Left ventricle myocardium inferior (tissue), 1 donor: ENCODE measurements at places on chromosomes 3 and 15. TPM values are rescaled to one million over a fixed set of nuclear protein-coding genes. Genes with fewer than 3 reads are reported as not detected.

Gene AHSG
- total RNA-seq: not detected

Gene CD200
- 1.1 TPM for total RNA-seq

Gene EFCC1
- total RNA-seq: 1.5 TPM

Gene KIF23
- 0.38 TPM for total RNA-seq

Gene FBLN2
- total RNA-seq: 56.7 TPM

Gene FBXW12
- not detected for total RNA-seq

Gene LTK
- 1.2 TPM for total RNA-seq

Gene CHRM5
- total RNA-seq: not detected

DNA sequence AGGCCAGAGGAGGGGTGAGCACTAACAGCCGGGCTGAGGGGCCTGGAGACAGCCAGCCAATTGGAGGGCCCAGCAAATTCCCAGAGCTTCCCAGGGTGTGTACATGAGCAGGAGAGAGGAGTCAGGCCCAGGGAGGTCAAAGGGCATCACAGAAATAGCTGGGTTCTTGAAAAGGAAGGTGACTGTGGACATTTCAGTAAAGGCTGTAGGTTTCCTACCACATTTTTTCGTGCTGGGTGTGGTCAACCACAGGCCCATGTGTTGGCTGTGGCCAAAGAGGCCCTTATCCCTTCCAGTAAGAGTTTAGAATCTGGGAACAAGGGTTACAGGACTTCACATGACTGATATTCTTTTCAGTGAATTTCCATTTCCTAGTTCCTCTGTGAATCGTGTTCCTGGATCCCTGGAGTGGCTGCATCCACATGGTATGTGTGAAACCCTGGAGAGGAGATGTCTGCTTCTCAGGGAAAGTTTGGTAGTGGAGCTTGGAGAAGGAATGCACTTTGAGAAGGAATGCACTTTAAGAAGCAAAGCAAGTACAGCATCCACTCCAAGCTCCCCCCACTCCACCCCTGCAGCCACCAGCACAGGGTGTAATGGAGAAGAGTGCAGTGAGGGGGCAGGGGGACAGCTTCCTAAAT, 73.2 kb upstream of the HEG1 start:
- no peak for DNase-seq

- DNase-seq: no peak
These were observed 82.7 kb upstream of the VGLL3 start for GRCh38 chr3:87073496-87074145.

DNA sequence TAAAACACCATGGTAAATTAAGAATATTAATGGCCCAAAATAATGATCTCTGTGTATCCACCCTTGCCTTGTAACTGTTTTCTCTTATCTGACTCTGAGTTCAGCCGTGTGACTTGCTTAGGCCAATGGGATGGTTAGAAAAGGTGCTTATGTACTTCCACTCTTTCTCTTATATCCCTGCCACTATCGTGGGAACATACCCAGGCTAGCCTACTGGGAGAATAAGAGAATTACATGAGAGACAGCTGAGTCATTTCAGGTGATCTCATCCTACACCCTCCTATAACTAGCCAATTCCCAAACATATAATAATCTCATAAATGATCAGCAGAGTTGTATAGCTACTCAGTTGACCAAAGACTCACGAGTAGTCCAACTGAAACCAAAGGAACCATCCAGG, 98.3 kb upstream of the ABI3BP start:
- no peak for DNase-seq

DNA sequence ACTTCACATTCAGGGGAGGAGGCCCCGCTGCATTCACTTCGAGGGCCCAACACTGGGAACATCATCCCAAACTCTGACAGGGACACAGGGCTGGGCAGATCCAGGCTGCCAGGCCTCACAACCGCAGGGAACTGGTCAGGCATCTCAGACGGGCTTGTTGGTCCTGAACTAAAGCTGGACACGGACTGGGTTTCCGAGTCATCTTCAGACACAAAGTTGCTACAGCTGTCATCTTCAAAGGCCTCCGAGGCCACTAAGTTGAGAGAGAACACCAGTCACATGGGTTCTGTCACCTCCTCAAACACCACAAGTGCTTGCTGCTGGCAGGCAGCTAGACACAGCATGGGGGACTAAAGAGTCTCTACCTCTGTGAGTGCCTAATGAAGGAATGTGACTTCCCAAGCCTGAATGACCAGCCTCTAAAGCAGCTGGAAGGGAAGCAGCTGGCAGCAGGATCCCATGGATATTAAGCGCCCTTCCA, 50.9 kb downstream of the CAPN7 start:
- peak; percentile 26 for DNase-seq

DNA sequence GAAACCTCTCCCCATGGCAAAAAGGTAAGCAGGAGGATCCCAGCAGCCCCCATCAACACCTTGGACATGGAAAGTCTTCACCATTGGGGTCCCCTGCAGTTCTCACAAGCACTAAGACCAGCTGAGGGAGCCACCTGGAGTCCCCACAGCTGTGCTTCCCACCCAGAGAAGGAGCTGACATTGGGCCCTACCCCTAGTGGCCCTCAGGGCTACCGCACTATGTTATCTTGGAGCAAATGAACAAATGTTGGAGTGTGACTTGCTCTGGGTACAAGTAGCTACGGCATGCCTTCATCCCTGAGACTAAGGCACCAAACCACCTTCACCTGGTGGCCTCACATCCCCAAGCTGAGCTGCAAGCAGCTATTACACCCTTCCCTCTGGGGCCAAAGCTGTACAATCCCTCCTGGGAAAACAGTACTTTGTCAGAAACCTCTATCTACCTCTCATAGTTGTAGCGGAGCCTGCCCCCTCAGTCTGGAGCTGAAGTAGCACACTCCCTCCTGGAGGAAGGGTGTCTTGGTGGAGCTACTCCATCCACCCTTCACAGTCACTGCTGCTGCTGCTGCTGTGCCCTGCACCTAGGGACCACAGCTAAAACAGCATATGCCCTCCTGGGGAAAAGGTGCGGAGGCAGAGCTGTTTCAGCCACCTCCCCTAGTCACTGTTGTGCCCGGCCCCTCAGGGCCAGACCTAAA, 42.7 kb downstream of the SERP1 start:
- DNase-seq: no peak

- no peak for DNase-seq
These were observed 65.9 kb downstream of the CACNA2D3 start for GRCh38 chr3:54188176-54188791.

DNA sequence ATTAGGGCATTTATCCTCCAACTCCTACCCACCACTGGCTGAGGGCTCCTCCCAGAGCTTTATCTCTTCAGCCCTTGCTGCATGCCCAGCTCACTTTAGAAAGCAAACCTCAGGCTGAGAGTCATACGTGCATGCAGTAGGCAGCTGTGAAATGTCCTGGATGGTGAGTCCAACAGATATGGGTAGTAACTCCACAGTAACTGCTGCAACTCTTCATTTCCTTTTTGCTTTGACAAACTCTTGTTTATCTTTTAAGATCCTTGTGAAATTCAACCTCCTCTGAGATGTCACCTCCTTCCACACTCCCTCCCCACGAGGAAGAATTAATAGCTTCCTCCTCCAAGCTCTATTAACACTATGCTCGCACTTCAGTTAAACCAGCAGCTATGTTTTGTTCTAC, 35.9 kb upstream of the CTNNB1 start:
- no peak for DNase-seq

DNA sequence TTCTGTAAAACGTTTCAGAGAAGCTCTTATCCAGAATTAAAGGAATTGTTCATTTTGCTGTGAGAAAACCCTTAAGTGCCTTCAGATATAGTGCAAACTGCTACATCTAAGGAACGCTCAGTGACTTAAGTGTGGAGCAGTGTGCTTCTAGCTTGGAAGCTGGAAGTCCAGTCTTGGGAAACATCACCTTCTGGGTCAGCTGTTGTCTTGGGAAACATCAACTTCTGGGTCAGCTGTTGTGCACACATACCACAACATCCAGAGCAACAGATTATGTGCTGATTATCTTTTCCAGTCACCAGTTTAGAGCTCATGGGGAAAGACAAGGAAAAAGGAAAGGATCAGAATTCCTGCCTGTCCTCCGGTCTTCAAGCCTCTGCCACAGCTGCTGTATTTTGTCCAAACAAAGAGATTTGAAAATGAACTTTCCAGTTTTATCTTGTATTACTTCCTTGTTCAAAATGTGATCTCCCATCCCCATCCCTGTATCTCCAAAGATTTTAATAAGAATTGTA, 713.6 kb downstream of the NSUN3 start:
- DNase-seq: no peak

GRCh38 chr3:112505907-112506306, 6.6 kb upstream of the BTLA start:
- no peak for DNase-seq

- no peak for DNase-seq
These were observed 9.2 kb upstream of the HLTF start for GRCh38 chr3:149095487-149095886.

DNA sequence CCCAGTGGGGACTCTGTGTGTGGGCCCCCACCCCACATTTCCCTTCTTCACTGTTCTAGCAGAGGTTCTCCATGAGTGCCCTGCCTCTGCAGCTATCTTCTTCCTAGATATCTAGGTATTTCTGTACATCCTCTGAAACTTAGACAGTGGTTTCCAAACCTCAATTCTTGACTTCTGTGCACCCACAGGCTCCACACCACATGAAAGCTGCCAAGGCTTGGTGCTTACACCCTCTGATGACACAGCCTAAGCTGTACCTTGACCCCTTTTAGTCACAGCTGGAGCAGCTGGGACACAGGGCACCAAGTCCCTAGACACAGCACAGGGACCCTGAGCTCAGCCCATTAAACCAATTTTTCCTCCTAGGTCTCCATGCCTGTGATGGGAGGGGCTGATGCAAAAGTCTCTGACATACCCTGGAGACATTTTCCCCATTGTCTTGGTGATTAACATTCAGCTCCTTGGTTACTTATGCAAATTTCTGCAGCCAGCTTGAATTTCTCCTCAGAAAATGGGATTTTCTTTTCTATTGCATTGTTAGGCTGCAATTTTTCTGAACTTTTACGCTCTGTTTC, 304.5 kb downstream of the OTOL1 start:
- no peak for DNase-seq

GRCh38 chr15:76258460-76258859, 52.8 kb downstream of the ETFA start:
- no peak for DNase-seq

GRCh38 chr15:46091860-46092450, 457.1 kb downstream of the SQOR start:
- no peak for DNase-seq

- no peak for DNase-seq
These were observed 169.7 kb upstream of the TMCO5A start for GRCh38 chr15:37764733-37765191.

- no peak for DNase-seq
These were observed 107.6 kb downstream of the RBPMS2 start for GRCh38 chr15:64667736-64668161.

DNA sequence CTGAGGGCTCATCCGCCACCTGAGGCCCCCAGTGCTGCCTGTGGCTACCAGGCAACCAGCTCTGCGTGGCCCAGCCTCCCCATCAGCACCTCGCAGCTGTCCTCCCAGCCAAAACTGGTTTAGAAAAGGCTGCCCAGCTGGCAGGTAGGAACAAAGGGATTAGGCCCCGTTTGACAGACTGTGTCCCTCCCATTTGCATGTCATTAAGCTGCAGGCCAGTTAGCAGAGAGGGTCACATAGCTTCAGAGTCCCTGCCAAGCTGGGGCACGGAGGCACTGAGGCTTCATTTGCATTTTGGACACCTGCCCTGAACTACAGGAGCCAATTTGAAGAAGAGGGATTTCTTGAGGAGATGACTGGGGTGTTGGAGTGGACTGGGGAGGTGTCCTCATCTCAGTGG, 177.9 kb downstream of the TLE3 start:
- DNase-seq: no peak

DNA sequence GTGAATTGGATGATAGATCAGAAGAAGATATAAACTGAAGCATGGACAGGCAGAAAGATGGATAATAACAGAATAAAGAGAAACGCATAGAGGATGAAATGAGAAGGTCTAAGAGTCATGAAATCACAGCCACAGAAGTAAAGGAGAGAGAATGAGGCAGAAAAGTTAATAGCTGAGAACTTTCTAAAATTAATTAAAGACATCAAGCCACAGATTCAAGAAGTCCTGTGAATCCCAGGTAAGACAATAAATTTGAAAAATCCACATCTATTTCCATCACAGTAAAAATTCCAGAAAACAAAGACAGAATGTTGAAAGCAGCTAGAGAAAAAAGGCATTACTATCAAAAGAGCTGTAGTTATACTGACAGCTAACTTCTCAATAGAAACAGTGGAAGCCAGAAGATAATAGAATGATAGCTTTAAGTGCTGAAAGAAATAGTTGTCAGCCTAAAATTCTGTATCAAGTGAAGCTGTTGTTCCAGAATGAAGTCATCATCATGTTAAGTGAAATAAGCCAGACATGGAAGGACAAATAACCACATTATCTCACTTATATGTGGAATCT, 12.0 kb downstream of the ACVR2B start:
- no peak for DNase-seq

- DNase-seq: no peak
These were observed 2.1 kb upstream of the PRR20G start for GRCh38 chr3:127289706-127290575.

- no peak for DNase-seq
These were observed 12.5 kb upstream of the SKIL start for GRCh38 chr3:170344971-170345370.

- no peak for DNase-seq
These were observed 42.6 kb downstream of the ANKRD28 start for GRCh38 chr3:15755181-15755580.

- no peak for DNase-seq
These were observed 3.5 kb upstream of the CLRN1 start for GRCh38 chr3:150975992-150976368.

GRCh38 chr3:61742006-61742405, 180.6 kb downstream of the PTPRG start:
- DNase-seq: no peak

DNA sequence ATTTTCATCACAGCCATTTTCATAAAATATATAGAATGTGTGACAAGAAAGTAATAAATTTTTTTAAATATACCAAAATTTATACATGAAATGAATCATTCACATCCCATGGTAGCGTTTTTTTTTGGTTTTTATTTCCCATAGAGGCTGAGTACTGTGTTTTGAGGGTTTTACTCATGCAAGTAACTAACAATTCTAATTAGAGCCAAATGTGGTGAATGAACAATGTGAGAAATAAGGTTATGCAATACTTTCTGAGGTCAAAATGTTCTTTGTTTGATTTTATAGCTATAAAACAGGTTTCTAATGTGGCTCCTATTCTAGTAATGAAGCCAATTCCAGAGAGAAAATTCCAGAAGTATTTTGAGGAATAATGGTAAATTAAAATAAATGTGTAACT, 386.8 kb downstream of the TBC1D5 start:
- DNase-seq: no peak
